ENCODE measurements at places on chromosomes 1 and 21.

DNA sequence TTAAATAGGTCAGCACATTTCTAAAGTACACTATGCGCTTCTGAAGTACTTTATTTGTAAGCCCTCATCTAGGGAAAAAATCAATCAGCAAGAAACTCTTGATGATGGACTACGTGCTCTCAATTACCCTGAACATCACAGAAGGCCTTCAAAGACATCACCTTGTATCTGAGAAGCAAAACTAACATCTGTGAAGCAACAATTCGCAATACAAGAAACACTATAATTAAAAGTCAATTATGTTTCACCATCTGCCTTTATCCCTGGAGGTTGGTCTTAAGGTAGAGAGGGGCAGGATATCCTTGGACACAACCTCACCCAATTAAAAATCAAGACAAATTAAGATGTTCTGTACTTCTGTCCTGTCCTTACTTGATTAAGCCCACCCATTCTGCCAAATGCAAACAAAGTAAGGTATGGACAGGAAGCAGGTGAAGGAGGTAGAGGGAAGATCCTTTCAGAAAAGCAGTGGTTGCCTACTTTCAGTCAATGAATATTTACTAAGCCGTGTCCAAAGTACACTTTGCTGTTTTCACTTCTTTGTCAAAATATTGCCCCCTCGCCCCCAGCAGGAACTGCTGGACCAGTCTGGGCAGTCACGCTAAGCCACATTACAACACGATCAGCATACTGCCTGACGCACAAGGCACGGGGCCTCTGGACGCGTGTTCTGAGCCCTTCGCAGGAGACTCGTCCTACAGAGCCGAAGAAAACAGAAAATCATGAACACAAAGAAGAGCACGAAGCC, 887 bp downstream of the SLC19A2 start:
- no peak for DNase-seq

GRCh38 chr1:223788746-223789415, 56.9 kb downstream of the TP53BP2 start:
- no peak for DNase-seq

DNA sequence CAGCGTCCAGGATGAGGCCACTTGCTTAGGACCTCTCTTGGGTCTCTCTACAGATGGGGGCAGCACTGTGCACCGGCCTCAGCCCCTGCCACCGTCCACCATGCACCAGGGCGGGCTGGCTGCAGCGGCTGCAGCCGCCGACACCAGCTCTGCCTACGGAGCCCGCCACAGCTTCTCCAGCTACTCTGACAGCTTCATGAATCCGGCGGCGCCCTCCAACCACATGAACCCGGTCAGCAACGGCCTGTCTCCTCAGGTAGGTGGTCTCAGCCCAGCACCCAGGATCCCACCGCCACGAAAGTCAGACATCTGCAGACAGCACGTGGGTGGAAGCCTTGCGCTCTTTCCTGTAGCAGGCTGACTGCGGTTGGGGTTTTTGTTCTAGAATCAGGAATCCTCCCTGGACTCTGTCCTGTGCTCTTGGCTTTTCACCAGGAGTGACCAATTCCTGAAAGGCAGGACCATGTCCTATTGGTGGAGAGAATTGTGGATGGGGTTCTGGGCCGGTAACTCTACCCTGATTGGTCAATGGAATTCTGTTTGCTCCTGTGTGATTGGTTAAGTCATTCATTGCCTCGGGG, 72.5 kb downstream of the PAX7 start:
- no peak for DNase-seq

DNA sequence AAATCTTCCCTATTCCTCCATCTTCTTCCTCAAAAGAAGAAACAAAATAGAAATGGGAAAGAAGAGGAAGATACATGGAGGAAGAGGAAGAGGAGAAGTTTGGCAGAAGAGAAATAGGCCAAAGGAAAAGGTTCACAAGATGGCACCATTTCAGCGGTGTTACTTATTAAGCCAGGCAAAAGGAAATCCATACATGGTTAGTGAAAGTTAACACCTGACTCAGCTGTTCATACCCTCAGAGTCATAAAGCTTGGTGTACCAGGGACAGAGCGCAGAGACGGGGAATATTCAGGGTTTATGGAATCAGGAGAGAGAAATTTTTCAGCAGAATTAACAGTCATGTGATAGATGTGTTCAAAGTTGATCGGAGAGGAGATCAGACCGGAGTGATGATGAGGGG, 70.6 kb downstream of the COQ8A start:
- DNase-seq = no peak

DNA sequence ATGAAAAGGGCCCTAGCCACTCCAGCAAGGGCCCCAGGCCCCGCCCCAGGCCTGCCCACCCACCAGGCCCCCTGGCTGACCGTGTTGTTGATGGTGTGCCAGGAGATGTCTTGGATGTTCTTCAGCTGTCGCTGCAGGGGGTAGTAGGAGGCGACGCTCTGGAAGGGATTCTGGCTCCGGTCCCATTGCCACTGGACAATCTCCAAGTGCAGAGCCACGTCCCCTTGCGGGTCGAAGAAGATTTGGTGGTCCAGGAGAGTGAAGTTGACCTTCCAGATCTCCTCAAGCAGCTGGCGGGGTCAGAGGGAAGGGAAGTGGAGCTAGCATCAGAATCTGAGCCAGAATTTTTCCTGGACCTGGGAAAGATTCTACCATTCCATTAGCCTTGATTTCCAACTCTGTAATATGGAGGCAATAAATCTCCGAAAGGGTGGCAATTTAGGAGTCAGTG, 10.2 kb downstream of the TAS1R2 start:
- DNase-seq = no peak

Data from cerebellar nuclear complex (tissue), 1 donor.